Activated CD8-positive, alpha-beta T cell treated with anti-CD3 and anti-CD28 coated beads for 36 hours (primary cell): ENCODE measurements at places on chromosomes 1 and 21.

- no peaks in the 10 kb centered on the region for H3K36me3 ChIP-seq
- peaks cover 3% of the 10 kb centered on the region for H3K27me3 ChIP-seq
- H3K27ac ChIP-seq, result no peak overlapping the region
- H3K4me3 ChIP-seq, result no peak overlapping the region
- H3K4me1 ChIP-seq, result no peaks in the 10 kb centered on the region
Measured at GRCh38 chr1:157302199-157302497, 164.0 kb upstream of the ETV3 start.

GRCh38 chr1:243500512-243500911, 244.7 kb downstream of the SDCCAG8 start:
- DNase-seq, result no peak
- no peaks in the 10 kb centered on the region for H3K27me3 ChIP-seq
- peaks cover 3% of the 10 kb centered on the region for H3K4me1 ChIP-seq
- H3K36me3 ChIP-seq, result peaks cover 13% of the 10 kb centered on the region
- H3K27ac ChIP-seq, result no peak overlapping the region

GRCh38 chr1:227796359-227796915, 19.0 kb upstream of the PRSS38 start:
- no peak overlapping the region for H3K27ac ChIP-seq
- H3K36me3 ChIP-seq, result no peaks in the 10 kb centered on the region
- H3K4me1 ChIP-seq, result no peaks in the 10 kb centered on the region
- DNase-seq, result no peak
- H3K4me3 ChIP-seq, result no peak overlapping the region

GRCh38 chr1:162906485-162906884, 45.5 kb upstream of the CCDC190 start:
- H3K27ac ChIP-seq, result no peak overlapping the region
- no peaks in the 10 kb centered on the region for H3K4me1 ChIP-seq
- H3K4me3 ChIP-seq, result no peak overlapping the region
- H3K36me3 ChIP-seq, result no peaks in the 10 kb centered on the region

DNA sequence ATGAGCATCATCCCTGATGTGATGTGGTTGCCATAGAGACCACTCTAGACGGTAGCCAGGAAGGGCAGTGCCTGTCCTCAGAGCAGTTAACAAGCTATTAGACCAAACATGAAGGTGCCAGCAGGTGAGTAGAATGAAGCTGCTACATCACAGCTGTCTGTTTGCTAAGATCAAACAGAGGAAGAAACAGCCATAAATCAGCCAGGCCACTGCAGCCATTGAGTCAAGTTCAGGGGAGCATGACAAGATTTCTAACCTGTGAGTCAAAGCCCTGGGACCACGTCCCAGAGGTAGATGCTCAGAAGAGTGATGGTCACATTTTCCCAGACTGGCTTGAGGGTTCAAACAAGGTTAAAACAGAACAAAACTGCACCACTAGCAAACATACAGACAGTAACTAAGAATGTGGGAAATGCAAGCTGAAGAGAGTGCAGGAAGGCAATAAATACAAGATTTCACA, 450.6 kb upstream of the DAB1 start:
- H3K4me3 ChIP-seq, result no peak overlapping the region
- DNase-seq, result no peak
- H3K4me1 ChIP-seq, result no peaks in the 10 kb centered on the region
- no peaks in the 10 kb centered on the region for H3K36me3 ChIP-seq

DNA sequence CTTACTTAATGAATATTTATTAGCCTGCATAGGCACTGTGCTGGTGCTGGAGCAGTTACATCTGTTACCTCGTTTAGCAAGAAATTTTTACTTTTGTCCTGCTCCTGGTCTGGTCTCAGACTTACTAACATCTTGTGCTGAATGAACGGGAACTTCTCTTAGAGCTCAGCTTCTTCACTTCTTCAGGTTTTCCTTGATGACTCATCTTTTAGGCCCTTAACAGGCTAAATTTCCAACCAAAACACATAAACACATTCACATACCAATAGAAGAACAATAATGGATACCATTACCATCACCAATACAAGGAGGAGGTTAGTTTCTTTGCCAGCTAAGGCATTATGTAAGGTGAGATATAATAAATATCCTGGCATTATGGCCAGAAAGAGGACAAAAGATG, 68.9 kb downstream of the IFI44 start:
- no peaks in the 10 kb centered on the region for H3K4me1 ChIP-seq
- no peak for DNase-seq
- no peaks in the 10 kb centered on the region for H3K36me3 ChIP-seq
- H3K27ac ChIP-seq, result no peak overlapping the region
- H3K4me3 ChIP-seq, result no peak overlapping the region

DNA sequence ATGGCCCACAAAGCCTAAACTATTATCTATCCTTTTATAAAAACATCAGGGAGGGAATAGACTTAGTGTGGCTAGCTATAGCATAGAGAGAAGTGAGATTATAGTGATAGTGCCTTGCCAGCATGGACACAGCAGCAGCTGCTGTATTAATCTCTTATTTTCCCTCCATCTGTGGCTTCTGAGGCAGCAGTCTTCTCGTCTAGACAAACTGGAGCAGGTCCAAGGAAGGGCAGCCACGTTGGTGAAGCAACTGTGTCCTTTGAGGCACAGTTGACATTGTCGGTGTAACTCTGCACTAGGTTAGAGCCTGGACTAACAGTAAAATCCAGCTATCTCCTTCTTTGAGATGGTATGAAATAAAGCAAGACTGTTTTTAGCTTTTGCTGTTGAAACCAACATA, 131.3 kb downstream of the CACHD1 start:
- no peaks in the 10 kb centered on the region for H3K27me3 ChIP-seq
- H3K27ac ChIP-seq, result no peak overlapping the region
- no peak overlapping the region for H3K4me3 ChIP-seq
- H3K4me1 ChIP-seq, result no peaks in the 10 kb centered on the region

GRCh38 chr1:12067900-12068821, 5.1 kb downstream of the TNFRSF8 start:
- H3K36me3 ChIP-seq, result no peaks in the 10 kb centered on the region
- peaks cover 47% of the 10 kb centered on the region for H3K4me1 ChIP-seq
- peak overlapping the region; percentile 80 for H3K27ac ChIP-seq
- peak; percentile 77 for DNase-seq

- H3K36me3 ChIP-seq, result peaks cover 11% of the 10 kb centered on the region
- peak overlapping the region; percentile 64 for H3K4me3 ChIP-seq
- peak overlapping the region; percentile 95 for H3K27ac ChIP-seq
- peaks cover 50% of the 10 kb centered on the region for H3K4me1 ChIP-seq
- no peaks in the 10 kb centered on the region for H3K27me3 ChIP-seq
Measured at GRCh38 chr21:38768471-38769063, 37.2 kb upstream of the ETS2 start.

- DNase-seq, result no peak
- no peak overlapping the region for H3K4me3 ChIP-seq
- peaks cover 62% of the 10 kb centered on the region for H3K4me1 ChIP-seq
- H3K27me3 ChIP-seq, result no peaks in the 10 kb centered on the region
Measured at GRCh38 chr1:41682845-41683625, 198.6 kb upstream of the EDN2 start.

GRCh38 chr1:39238476-39238875, 34.0 kb downstream of the MACF1 start:
- no peak overlapping the region for H3K4me3 ChIP-seq
- DNase-seq, result no peak
- peaks cover 37% of the 10 kb centered on the region for H3K36me3 ChIP-seq

GRCh38 chr1:73765551-73766233, 432.3 kb downstream of the LRRIQ3 start:
- DNase-seq, result no peak
- no peaks in the 10 kb centered on the region for H3K4me1 ChIP-seq
- no peaks in the 10 kb centered on the region for H3K27me3 ChIP-seq
- H3K36me3 ChIP-seq, result no peaks in the 10 kb centered on the region

GRCh38 chr1:115829947-115830346, 11.0 kb downstream of the NHLH2 start:
- peaks cover 52% of the 10 kb centered on the region for H3K27me3 ChIP-seq
- H3K27ac ChIP-seq, result no peak overlapping the region
- peaks cover 10% of the 10 kb centered on the region for H3K4me1 ChIP-seq
- no peak overlapping the region for H3K4me3 ChIP-seq
- no peaks in the 10 kb centered on the region for H3K36me3 ChIP-seq

- H3K4me3 ChIP-seq, result no peak overlapping the region
- no peaks in the 10 kb centered on the region for H3K36me3 ChIP-seq
- no peak for DNase-seq
- peaks cover 23% of the 10 kb centered on the region for H3K27me3 ChIP-seq
- no peak overlapping the region for H3K27ac ChIP-seq
Measured at GRCh38 chr1:111269825-111270406, 20.7 kb upstream of the CHIA start.

DNA sequence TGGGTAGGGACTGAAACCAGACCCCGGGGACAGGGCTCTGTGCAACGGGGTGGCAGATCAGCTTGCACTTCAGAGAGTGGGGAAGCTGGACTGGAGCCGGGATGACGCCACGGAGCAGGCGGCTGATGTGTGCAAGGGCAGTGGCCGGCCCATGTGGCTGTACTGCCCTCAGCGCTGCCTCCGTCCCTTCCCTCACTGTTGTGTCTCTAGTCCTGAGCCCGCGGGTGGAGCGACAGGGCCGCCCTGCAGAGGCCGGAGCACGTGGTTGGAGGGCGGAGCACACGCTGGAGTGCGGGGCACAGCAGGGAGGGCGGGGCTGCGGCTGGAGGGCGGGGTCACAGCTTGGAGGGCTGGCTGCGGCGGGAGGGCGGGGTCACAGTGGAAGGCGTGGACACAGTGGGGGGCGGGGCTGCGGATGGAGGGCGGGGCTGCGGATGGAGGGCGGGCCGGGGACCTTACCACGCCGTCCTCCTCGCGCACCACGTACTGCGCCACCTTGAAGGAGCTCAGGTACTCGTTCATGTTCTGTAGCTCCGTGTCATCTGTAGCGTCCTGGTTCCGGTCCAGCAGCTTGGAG, 52.4 kb downstream of the CHD5 start:
- no peaks in the 10 kb centered on the region for H3K36me3 ChIP-seq
- H3K4me3 ChIP-seq, result no peak overlapping the region
- no peak overlapping the region for H3K27ac ChIP-seq

- no peaks in the 10 kb centered on the region for H3K36me3 ChIP-seq
- DNase-seq, result no peak
- H3K4me3 ChIP-seq, result no peak overlapping the region
- H3K27ac ChIP-seq, result no peak overlapping the region
- H3K27me3 ChIP-seq, result no peaks in the 10 kb centered on the region
Measured at GRCh38 chr1:197249324-197249723, 18.7 kb upstream of the CRB1 start.

- peaks cover 9% of the 10 kb centered on the region for H3K27me3 ChIP-seq
- no peak for DNase-seq
- no peaks in the 10 kb centered on the region for H3K36me3 ChIP-seq
- no peak overlapping the region for H3K4me3 ChIP-seq
- H3K4me1 ChIP-seq, result peaks cover 6% of the 10 kb centered on the region
- no peak overlapping the region for H3K27ac ChIP-seq
Measured at GRCh38 chr1:66450847-66451246, 83.1 kb upstream of the SGIP1 start.

- no peak overlapping the region for H3K27ac ChIP-seq
- no peaks in the 10 kb centered on the region for H3K4me1 ChIP-seq
- H3K27me3 ChIP-seq, result no peaks in the 10 kb centered on the region
- H3K36me3 ChIP-seq, result no peaks in the 10 kb centered on the region
- no peak overlapping the region for H3K4me3 ChIP-seq
- DNase-seq, result no peak
Measured at GRCh38 chr21:20330652-20331051, 667.6 kb upstream of the NCAM2 start.
